Left ventricle myocardium inferior (tissue), 1 donor: ENCODE measurements at places on chromosomes 11 and 22.

- no peak for DNase-seq
- peak overlapping the region; percentile 23 for H3K27ac ChIP-seq
- H3K36me3 ChIP-seq = no peaks in the 10 kb centered on the region
- no peaks in the 10 kb centered on the region for H3K27me3 ChIP-seq
Measured at GRCh38 chr11:73274722-73275380, 2.7 kb downstream of the P2RY6 start.

DNA sequence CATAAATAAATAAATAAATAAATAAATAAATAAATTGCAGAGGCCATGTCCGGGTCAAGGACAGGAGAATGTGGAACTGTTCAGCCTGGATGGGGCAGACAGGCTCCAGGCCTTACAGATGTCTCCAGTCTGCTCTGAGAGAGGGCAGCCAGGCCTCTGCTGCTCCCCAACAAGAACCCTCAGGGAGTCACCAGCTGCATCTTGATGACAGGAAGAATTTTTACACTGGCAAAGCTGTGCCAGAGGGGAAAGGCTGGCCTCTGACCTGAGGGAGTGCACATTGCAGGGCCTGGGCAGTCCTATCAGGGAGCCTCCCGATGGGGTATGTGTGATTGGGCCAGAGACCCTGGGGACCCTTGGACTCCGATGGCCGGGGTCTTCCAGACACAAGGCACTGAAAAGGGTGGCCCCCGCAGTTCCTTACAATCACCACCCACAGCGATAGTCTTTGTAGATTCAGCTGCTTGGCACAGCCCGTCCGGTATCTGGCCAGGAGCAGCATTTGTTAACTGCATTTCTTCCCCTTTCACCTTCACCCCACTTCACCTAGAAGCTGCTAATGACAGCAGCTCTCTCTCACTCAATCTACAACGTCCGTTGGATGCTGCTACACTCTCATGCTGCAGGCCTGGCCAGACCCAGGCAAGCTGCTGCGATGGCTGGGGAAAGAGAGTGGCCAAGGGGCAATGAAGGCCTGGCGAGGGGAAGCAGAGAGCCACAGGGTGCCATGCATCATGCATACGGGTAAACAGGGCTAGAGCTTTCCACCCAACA is 8.1 kb downstream of the MOGAT2 start:
- H3K27ac ChIP-seq = peak overlapping the region; percentile 82
- H3K4me1 ChIP-seq = peaks cover 41% of the 10 kb centered on the region
- DNase-seq = no peak
- no peaks in the 10 kb centered on the region for H3K27me3 ChIP-seq
- no peaks in the 10 kb centered on the region for H3K36me3 ChIP-seq

- H3K27me3 ChIP-seq = no peaks in the 10 kb centered on the region
- no peaks in the 10 kb centered on the region for H3K4me1 ChIP-seq
- DNase-seq = no peak
- no peak overlapping the region for H3K4me3 ChIP-seq
- no peaks in the 10 kb centered on the region for H3K36me3 ChIP-seq
Measured at GRCh38 chr11:81303038-81303664, 1430.5 kb downstream of the FAM181B start.

GRCh38 chr11:60183591-60184205 is 815 bp upstream of the MS4A6A start:
- H3K27ac ChIP-seq = peak overlapping the region; percentile 48
- DNase-seq = no peak
- peak overlapping the region; percentile 38 for H3K4me3 ChIP-seq

DNA sequence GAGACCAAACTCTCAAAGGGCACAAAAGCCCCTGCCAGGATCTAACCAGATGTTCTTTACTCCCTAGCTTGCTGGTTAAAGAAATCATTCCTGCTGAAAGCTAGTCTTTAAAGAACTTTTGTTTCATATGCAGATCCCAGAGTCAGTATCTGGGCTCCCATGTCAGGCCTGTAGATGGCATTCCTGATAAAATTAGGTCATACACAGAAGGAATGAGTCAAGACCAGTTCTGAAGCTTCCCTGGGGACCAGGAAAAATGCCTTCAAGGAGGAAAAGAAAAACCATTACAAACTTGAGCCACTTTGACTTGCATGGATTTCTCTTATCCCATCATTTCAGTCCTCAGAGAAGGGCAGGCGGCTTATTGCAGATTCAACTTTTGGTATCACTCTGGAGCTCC is 5.9 kb downstream of the DBX1 start:
- peaks cover 96% of the 10 kb centered on the region for H3K27me3 ChIP-seq
- no peak for DNase-seq
- no peaks in the 10 kb centered on the region for H3K36me3 ChIP-seq
- no peak overlapping the region for H3K4me3 ChIP-seq
- peaks cover 17% of the 10 kb centered on the region for H3K4me1 ChIP-seq
- H3K27ac ChIP-seq = no peak overlapping the region

- H3K27me3 ChIP-seq = no peaks in the 10 kb centered on the region
- DNase-seq = no peak
- H3K4me3 ChIP-seq = no peak overlapping the region
- H3K4me1 ChIP-seq = no peaks in the 10 kb centered on the region
- peaks cover 10% of the 10 kb centered on the region for H3K36me3 ChIP-seq
Measured at GRCh38 chr22:47107431-47107830, 345.0 kb downstream of the TBC1D22A start.

DNA sequence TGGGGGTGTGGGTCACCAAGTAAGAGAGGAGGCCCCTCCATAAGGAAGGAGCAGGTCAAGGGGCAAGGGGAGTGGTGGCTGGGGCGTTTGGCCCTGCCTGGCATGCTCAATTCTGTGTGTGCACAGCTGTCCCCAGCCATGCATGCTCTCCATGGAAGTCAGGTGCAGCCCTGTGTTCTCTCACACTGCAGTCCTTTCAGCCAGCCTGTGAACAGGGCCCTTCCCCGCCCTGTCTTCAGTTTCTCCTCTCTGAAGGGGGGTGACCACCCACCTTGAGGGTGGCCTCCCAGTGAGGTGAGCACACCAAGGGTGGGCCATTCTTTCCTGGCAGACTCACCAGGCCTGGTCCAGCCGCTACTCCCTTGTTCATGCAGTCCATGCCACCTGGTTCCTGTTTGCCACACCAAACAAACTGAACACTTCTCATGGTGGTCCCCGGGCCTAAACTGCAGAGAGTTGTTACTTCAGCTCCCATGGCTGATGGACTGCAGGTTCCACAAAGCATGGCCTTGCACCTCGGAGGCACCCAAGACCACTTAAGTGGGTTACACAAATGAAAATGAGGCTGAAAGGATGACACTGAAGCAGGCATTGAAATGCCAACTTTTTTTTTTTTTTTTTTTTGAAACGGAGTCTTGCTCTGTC is 1.7 kb upstream of the CHCHD10 start:
- H3K36me3 ChIP-seq = peaks cover 7% of the 10 kb centered on the region
- no peak overlapping the region for H3K4me3 ChIP-seq
- peak overlapping the region; percentile 94 for H3K27ac ChIP-seq
- peaks cover 83% of the 10 kb centered on the region for H3K4me1 ChIP-seq
- H3K27me3 ChIP-seq = no peaks in the 10 kb centered on the region
- no peak for DNase-seq

DNA sequence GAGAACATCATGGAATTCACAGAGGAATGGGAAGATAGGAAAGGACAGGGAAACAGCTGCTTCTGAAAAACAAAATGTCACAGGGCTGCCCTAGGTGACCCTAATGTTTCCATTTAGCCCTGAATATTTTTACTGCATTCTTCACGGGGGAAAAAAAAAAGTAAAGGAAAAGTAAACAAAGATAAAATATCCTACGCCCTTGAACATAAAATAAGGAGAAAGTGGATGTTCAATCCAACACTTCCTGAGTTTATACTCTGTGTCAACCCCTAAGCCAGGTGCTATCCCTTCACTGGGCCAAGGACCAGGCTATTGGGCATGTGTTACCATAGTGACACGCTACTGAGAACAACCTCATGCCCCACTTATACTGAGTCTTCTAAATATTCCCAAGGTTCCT is 84.7 kb downstream of the FAM76B start:
- H3K36me3 ChIP-seq = no peaks in the 10 kb centered on the region
- H3K4me3 ChIP-seq = no peak overlapping the region
- peaks cover 6% of the 10 kb centered on the region for H3K4me1 ChIP-seq
- no peaks in the 10 kb centered on the region for H3K27me3 ChIP-seq
- DNase-seq = no peak
- H3K27ac ChIP-seq = peak overlapping the region; percentile 59

GRCh38 chr11:62863687-62864335 is 16.9 kb upstream of the SLC3A2 start:
- no peak overlapping the region for H3K27ac ChIP-seq
- H3K27me3 ChIP-seq = no peaks in the 10 kb centered on the region
- H3K4me3 ChIP-seq = no peak overlapping the region
- no peak for DNase-seq
- H3K36me3 ChIP-seq = no peaks in the 10 kb centered on the region

DNA sequence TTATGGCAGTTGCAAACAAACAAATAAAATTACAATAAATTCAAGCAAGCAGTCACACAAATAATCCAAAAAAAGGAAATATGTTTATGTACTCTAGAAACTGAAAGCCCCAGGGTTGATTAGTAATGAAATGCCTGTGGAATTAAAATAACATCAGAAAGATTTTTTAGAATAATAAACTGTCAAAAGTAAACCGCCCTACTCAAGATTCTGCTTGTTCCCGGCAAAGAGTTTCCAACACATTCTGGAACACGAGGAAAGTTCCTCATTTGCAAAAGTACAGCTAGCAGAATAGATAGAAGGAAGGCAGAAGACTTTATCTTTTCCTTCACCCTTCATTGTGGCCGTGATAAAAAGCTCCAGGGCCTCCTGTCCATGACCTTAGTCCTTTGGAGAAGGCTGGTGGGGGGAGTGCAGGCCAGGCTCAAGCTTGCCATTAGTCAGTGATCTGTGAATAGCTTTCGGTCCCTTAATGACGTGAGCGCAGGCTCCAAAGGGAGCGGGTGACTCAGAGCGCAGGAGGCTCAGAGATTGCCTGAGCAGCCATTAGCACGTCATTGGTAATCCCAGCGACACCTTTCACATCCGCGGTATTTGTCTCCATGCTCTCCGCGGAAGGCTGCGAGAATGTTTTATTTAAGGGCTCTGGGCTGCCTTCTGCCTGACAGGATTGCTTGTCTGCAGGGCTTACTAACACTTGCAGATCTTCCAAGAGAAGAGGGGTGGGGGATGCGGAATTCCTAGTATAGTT is 458.3 kb downstream of the METTL15 start:
- H3K4me1 ChIP-seq = peaks cover 16% of the 10 kb centered on the region
- H3K27me3 ChIP-seq = no peaks in the 10 kb centered on the region
- peak; percentile 78 for DNase-seq
- H3K27ac ChIP-seq = peak overlapping the region; percentile 65

DNA sequence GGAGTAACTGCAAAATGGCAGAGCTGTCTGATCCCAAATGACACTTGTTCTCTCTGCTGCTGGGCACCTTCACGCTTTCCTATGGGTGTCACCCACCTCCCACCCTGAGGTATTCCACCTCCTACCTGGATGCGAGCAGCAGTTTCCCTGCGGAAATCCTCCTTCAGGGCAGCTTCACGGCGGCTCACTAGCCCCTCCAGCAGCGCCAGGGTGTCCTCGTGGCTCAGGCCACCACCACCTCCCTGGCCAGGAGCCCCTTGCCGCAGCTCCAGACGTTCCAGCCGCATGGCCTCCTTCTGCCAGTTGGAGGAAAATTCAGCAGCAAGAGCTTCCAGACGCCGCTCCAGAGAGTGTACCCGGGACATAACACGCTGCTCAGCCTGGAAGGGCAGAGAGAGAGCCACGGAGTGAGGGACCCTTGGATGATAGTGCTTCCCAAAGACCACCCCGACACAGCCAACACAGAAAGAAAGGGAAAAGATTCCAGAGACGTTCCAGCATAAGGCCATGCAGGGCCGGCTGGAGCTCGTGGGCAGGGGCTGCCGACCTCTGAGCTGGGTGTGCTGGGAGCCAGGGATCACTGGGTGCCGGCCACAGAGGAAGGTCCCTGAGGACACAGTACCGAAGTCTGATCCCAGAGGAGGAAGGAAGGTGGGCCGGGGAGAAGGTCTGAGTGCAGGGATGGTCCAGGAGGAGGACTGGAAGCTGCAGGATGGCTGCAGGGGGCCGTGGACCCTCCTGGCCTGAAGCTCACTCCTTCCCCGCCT is 13.4 kb downstream of the SUN2 start:
- no peak overlapping the region for H3K4me3 ChIP-seq
- no peak overlapping the region for H3K27ac ChIP-seq
- peaks cover 100% of the 10 kb centered on the region for H3K36me3 ChIP-seq
- no peaks in the 10 kb centered on the region for H3K27me3 ChIP-seq
- H3K4me1 ChIP-seq = peaks cover 19% of the 10 kb centered on the region

- peak; percentile 64 for DNase-seq
- H3K36me3 ChIP-seq = no peaks in the 10 kb centered on the region
- H3K4me1 ChIP-seq = peaks cover 42% of the 10 kb centered on the region
Measured at GRCh38 chr22:42742940-42743339, 22.3 kb upstream of the A4GALT start.

- no peaks in the 10 kb centered on the region for H3K36me3 ChIP-seq
- no peaks in the 10 kb centered on the region for H3K4me1 ChIP-seq
- H3K4me3 ChIP-seq = no peak overlapping the region
- H3K27ac ChIP-seq = no peak overlapping the region
- H3K27me3 ChIP-seq = no peaks in the 10 kb centered on the region
- DNase-seq = no peak
Measured at GRCh38 chr11:103051151-103051801, 40.7 kb downstream of the DCUN1D5 start.

DNA sequence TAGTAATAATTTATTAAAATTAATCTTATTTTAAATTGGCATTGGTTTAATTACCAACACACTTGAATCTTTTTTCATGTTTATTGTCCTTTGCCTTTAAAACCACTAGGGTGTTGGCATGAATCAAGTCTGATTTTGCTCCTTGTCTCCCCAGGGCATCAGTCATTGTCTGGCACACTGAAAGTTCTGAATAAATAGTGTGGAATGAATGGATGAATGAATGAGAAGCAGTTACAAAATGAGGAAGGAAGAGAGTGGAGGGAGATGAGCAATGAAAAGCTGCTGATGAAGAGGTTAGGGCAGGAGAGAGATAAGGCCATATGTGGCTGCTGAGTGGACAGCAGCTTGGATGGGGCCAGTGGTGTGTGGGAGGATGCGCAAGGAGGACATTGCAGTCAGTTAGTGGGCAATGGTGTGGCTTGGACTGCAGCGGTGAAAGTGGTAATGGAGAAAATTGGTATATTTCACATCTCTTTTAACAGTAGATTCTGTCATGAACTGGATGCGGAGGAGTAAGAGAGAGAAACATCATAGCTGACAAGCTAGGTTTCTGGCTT is 132.0 kb downstream of the SPON1 start:
- DNase-seq = no peak
- peaks cover 35% of the 10 kb centered on the region for H3K27me3 ChIP-seq
- H3K36me3 ChIP-seq = no peaks in the 10 kb centered on the region
- no peak overlapping the region for H3K4me3 ChIP-seq
- no peak overlapping the region for H3K27ac ChIP-seq
- no peaks in the 10 kb centered on the region for H3K4me1 ChIP-seq
